ENCODE measurements at places on chromosomes 6 and 20.

GRCh38 chr6:123226398-123226797 lies 230.4 kb downstream of the CLVS2 start:
- no peak for DNase-seq

DNA sequence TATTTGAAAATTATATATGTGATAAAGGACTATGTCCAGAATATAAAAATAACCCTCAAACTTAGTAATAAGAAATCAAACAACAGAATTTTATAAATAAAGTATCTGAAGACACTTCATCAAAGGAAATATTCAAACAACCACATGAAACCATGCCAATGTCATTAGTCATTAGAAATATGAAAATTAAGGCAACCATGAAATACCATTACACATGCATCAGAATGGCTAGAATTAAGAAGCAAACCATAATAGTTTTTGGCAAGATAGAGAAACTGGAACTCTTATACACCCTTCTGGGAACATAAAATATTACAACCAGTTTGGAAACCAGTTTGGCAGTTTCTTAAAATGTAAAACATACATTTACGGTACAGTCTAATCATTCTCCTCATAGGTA lies 137.2 kb upstream of the ADGRB3 start:
- DNase-seq = no peak

GRCh38 chr20:10632721-10633509 lies 40.9 kb downstream of the JAG1 start:
- DNase-seq = no peak

GRCh38 chr6:11459079-11459610 lies 78.4 kb upstream of the TMEM170B start:
- no peak for DNase-seq

- DNase-seq = no peak
Observed at GRCh38 chr6:163707387-163708355, 293.2 kb downstream of the QKI start.

DNA sequence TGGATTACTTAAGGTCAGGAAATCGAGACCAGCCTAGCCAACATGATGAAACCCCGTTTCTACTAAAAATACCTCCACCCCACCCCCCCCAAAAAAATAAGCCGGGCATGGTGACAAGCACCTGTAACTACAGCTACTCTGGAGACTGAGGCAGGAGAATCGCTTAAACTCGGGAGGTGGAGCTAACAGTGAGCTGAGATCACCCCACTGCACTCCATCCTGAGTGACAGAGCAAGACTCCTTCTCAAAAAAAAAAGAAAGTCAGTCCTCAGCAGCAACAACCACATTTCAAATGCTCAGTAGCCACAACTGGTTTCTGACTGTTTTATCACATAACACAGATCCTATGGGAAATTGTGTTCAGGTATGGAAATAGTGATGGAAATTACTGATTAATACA lies 135.3 kb downstream of the HFE start:
- DNase-seq = no peak

GRCh38 chr6:16539086-16539931 lies 222.0 kb downstream of the ATXN1 start:
- DNase-seq = no peak

DNA sequence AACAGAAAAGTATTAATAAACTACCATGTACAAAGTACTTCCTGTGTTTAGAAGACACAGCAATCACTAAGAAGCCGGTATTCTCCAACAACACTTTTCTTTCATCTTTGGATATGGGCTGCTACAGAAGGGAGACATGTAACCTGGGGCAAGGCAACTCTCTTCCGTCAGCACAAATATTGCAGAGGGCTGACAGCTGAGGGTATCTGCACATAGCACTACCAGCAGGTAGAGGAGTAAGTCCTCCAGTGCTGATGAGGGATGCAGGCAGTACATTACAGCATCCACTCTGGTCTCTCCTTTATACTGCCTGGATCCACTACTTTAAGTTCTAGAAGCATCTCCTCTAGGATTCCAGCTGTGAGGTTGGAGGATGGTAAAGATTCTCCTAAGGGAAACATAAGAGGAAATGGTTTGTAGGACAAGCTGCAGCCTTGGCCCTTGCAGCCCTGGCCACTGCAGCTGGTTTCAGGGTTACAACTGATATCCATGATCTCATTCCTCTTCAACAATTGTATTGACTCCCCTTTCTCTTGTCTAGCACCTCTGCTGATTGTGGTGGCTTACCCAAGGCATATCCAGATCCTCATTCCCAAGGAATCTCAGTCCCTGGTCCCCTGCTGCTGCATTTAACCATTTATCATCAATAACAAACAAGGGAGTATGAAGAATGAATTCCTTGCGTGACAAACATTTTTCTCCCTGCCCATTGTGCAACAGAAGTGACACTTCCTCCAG lies 110.7 kb upstream of the ADGRF1 start:
- DNase-seq = no peak

- peak; percentile 17 for DNase-seq
Observed at GRCh38 chr6:165850434-165851019, 187.5 kb upstream of the PDE10A start.

GRCh38 chr6:43355862-43356590 lies 13.4 kb downstream of the ZNF318 start:
- DNase-seq = no peak

DNA sequence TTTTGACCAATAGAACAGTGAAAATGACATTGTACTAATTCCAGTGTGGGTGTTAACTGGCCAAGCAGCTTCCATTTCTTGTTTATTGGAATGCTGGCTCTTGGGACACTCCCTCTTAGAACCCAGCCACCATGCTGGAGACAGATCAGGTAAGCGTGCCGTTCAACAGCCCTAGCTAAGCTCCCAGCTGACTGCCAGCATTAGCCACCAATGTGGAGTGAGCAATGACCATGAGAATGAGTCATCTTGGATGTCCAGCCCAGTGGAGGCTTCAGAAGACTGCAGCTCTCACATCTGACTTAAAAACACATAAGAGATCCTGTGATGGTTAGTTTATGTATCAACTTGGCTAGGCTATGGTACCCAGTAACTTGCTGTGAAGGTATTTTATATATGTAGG lies 3.0 kb upstream of the LINC00237 start:
- no peak for DNase-seq

- no peak for DNase-seq
Observed at GRCh38 chr6:157121897-157122296, 201.4 kb downstream of the TMEM242 start.

DNA sequence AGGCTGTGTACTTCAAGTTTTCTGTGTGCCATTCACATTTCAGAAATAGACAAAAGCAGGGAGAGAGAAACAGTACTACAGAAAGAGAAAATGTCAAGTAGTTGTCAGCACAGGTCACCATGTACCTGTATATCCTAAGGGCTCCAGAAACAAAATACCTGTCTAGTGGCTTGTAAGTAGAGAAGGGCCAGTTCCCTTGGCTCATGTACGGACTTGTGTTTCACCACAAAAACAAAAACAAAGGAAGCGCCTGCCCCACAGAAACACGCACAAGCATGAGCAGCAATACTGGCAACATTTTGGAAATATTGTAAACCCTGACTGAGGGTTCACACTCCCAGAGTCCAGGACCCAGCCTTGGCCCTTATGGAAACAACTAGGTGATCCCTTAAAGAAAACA lies 44.3 kb downstream of the CNKSR3 start:
- no peak for DNase-seq

DNA sequence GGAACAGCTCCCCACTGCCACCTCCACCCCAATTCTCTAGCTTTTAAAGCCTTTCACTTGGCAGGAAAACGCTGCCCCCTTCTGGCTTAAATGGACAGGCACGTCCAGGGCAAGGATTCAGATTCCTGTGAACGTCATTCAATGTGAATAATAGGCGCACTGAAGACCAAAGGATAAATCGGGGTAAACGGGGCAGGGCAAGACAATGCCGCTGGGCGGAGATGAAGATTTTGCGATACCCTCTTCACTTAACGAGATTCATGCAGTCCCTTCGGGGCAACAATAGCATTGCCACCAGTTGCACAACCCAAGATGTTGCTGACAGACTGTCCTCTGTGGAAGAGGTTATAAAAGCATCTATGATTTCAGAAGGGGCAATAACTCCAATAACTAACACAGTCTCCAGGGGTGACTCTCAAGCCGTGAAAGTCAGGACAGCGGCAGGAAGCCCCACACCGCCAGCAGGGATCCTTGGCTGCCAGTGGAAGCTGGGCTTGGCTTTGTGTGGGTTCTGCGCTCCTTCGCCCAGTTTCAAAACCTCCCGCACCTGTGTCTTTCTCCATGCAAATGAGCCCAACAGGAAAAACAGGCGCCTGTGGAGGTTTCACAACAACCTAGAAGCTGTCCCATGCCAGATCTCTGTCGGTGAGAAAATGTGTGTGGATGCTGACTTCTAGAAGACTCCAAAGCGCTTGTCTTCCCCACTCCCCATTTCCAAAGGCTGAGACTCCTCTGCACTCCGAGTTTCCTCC lies 291.8 kb downstream of the BMP7 start:
- DNase-seq = no peak

GRCh38 chr6:144786825-144787224 lies 501.7 kb downstream of the UTRN start:
- DNase-seq = no peak

- DNase-seq = no peak
Observed at GRCh38 chr6:27874016-27874415, 38.2 kb downstream of the OR2B2 start.

DNA sequence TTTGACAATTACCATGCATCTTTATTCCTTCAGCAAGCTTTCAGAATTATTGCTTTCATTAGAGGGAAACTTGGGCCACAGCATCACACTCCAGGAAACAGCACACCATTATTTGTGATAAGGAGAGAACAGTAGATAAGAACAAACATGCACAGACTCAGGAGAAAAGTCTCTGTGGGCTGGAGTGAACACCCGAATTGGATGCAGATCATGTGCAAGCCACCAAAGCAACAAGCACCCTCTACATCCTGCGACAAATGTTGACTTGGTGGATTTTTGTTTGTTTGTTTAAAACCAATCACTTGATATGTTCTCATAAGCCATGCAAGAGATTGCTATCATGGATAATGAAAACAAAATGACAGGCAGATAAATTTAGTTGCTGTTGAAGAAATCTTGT lies 67.7 kb upstream of the ZFP64 start:
- no peak for DNase-seq

GRCh38 chr6:131029626-131030297 lies 33.3 kb downstream of the EPB41L2 start:
- no peak for DNase-seq

GRCh38 chr6:113632220-113632864 lies 224.8 kb upstream of the MARCKS start:
- no peak for DNase-seq

GRCh38 chr20:17619351-17620093 lies 49.6 kb downstream of the DSTN start:
- no peak for DNase-seq

DNA sequence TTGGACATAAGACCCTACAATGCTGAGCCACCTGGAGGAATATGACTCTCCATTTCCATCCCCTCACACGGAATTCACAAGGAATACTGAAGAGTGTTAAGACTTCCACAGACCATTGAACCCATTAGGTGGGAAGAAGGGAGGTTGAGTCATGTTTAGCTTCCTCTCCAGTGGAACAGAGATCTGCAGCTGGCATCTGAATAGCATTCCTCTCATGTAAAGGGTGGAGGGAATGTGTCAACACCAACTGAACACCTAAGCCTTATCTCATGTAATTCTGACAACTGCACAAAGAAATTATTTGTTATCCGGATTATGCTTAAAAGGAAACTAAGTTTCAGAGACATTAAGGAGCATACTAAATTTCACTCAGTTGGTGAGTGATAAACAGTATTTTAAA lies 705.9 kb downstream of the MAFB start:
- no peak for DNase-seq

DNA sequence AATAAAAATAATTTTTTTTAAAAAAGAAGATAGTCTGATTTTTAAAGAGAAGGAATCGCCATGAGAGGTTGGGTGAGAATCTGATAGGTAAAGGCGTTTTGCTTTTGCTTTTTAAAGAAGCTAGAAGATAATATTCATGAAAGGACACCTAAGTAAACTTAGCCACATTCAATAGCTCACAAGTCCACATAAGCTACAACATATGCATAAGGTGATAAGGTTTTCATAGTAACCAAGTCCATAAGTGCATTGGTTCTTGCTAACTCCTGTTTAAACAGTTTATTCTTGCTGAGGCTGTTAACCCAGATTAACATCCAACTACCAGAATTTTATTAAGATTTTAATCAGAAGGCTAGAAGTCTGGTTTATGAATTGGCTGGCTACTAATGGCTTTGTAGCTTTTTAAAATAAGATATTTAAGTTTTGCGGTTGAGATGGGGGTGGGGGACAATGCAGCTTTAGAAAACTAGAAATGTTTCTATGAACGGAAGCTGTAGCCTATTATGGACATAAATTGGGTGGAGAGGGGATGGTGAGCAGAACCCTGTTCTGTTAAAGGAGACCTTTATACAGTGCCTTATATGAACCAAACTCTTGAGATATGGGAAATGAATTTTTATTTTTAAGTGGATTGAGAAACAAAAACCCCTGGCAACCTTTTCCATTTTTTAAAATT lies 235.1 kb downstream of the ZFAND3 start:
- DNase-seq = no peak

DNA sequence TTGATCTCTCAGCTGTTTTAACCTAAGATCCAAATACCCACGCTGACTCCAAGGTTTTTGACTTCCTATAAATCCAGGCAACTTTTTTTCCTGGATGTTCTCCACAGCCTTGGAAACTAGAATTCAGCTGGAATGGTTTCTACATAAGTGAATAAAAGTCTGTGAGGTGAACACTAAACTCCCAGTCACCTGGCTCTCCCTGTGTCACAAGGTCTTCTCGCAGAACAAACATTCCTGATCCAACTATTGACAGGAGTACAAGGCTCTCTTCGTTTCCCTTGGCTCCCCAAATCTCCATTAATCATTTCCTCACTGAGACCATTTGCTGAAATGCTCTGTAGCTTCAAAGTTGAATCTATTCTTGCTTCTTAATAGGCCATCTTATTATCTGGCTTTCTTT lies 265.7 kb downstream of the ADGRG6 start:
- no peak for DNase-seq

DNA sequence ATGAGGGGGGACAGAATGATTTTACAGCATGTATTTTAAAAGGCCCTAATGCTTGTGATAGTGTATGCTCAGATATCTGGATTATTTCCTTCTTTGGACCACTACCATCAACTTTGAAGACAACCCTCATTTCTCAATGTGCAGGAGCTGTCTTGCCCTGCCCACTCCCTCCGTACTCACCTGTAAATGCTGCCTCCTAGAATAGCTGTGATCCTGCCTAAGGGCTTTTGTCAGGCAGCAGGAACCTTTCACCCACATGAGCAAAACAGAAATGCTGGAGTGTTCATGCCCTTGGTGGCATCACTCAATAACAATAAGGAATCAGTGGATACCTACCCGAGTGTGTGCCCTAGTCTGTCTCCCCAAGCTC lies 723.6 kb upstream of the FLRT3 start:
- DNase-seq = no peak

DNA sequence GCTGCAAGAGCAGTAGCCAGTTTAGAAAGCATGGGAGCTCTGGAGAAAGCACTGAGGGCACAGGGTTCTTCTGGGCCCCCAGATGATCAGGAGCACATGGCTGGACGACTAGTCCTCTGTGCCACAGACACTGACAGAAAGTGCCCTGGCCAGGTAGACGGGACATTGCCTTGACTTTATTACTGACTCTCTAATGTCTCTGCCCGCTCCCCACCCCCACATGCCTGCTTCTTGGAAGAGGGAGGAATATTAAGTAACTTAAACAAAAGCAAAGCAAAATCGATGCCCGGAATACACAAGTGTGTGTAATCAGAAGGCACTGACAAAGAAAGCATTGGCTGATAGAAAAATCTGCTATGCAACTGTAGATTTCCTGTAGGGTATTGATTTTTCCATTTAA lies 99.3 kb downstream of the SOBP start:
- no peak for DNase-seq

GRCh38 chr6:165484178-165484889 lies 174.9 kb upstream of the C6orf118 start:
- no peak for DNase-seq

Data from immature natural killer cell (primary cell).